Fibroblast of skin of back (primary cell): ENCODE measurements at places on chromosomes 5 and 9.

- peak; percentile 27 for DNase-seq
Observed at GRCh38 chr5:116320486-116320885, 235.7 kb downstream of the COMMD10 start.

- peak; percentile 64 for DNase-seq
Observed at GRCh38 chr5:35856765-35857351, at the start of gene IL7R. Gene IL7R, plus strand, starts transcription at chr5:35856891. Its CDS starts 87 bp downstream, at chr5:35856978.

DNA sequence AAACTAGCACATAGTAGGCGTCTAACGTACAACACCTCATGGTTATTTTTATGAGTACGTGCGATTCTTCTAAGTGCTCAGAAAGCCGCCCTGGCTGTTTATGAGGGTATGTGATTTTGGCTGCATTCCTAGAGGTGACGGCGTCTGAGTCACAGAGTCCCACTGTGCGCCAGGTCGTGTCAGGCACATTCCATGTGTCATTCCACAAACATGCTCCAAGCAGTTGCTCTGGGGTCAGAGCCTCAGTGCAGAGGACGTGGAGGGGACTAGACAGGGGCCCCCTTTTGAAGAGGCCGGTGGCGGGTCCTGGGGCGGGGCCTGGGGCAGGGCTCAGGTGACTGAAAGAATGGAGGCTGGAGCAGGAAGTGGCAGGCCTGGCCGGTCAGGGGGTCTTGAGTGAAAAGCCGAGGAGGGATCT is 51.9 kb downstream of the NEK6 start:
- peak; percentile 98 for DNase-seq

GRCh38 chr5:99639905-99640304 is 711.1 kb upstream of the CHD1 start:
- no peak for DNase-seq

DNA sequence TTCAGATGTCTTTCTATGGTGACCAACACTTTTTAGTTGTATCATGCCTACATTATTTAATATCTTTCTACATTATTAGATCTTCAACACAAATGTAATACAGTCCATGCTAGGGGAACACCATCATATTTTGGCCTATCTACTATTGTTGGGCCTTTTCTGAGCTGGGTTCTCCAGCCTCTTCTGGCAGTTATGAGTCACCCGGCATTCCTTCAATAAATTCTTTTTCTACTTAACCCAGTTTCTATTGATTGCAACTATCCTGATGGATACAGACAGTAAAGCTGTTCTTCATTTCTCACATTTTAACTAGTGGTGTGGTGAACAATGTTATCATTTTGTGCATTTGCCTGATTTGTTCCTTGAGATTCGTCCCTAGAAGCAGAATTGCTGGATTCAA is 529.3 kb downstream of the BNC2 start:
- DNase-seq: peak; percentile 64

GRCh38 chr9:137358126-137358525 is 56.1 kb upstream of the NRARP start:
- DNase-seq: no peak

DNA sequence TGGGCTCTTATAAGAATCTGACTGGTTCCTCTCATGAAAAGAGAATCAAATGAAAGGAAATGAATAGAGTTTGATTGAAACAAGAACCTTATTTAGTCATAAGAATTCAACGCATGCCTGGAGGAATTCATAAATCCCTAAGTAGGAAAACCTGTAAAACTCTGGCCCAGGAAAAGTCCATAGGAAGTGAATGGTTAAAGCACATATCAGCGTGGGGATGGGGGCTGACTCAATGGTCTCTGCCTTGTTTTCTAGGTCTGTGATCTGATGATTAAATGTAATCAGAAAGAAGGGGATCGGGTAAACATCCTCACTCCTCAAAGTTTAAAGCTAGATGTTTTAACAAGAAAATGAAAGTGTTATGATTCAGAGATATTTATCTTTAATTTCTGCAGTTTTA is 759.4 kb upstream of the C9orf72 start:
- no peak for DNase-seq

DNA sequence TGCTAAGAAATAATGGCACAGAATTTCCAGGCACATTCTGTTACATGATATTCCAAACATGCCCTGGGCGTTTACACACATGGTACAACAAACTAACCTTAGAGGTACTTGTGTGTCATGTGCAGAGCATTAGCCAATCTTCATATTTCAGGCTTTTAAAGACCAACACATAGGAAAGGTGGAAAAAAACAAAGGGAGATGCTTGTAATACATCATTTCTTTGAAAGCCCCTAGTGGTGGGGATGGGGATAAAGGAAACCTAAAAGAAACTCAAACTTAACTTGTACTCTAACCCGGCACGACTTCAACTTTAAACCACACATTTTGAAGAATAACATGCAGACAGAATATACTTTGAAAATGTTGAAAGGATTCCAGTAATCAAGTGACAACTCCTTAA is 133.6 kb downstream of the PTPRD start:
- DNase-seq: no peak

DNA sequence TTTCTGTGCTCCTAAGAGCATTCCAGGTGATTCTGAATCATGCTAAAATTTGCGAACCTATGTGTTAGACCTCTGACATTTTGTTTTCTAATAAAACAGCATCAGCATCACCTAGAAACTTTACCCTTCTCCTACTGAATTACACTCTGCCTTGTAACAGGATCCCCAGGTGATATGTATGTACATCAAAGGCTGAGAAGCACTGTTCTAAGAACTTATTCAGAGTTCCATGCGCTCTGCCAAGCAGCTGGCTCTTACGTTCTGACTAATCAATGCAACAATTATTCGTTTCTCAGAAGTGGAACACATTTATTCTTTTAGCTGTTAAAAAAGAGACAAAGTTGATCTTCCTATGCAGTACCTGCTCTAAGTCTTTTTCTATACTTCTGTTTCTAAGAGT is 228.6 kb downstream of the SLF1 start:
- DNase-seq: no peak

DNA sequence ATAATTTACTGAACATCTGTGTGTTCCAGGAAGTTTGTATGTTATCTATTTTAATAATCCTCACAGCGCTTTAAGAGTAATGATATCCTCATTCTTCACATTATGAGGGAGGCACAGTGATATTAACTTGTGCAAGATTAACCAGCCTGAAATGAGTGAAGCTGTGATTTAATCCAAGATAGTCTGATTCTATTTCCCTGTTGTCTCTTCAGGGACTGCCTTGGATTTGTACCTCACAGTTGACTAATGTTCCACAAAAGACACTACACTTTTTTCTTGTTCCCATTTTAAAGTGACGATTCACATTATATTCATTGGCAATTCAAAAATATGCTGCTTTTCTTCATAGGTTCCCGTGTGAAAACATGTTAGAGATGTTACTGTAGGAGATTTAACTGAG is 125.3 kb upstream of the GNA14 start:
- DNase-seq: no peak

GRCh38 chr9:131755541-131756198 is 15.8 kb upstream of the RAPGEF1 start:
- DNase-seq: peak; percentile 72

DNA sequence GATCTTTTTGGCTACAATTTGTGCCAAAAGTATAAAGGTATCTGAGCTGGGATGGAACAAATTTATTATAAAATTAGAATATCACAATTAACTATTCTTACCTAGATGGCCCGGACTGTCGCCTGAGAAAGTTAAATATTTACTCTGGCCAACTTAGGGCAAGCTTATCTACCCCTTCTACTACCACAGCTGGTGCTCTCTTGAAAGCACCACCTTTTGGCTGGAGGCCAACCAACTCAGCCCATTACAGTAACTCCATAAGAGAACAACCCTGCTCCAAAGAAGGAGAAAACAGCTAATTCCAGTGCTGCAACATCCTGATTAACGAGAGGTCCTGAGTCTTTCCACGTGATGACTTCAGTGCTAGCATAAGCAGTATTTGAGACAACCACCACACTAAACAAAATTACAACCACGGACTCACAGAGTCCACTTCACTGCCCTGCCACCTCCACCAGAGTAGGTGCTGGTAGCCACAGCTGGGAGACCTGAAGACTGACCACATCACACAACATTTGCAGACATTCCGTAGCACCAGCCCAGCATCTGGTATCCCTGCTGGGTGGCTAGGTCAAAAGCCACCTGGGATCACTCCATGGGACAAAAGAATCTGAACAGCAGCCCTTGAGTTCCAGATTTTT is 43.2 kb downstream of the RGMB start:
- no peak for DNase-seq

DNA sequence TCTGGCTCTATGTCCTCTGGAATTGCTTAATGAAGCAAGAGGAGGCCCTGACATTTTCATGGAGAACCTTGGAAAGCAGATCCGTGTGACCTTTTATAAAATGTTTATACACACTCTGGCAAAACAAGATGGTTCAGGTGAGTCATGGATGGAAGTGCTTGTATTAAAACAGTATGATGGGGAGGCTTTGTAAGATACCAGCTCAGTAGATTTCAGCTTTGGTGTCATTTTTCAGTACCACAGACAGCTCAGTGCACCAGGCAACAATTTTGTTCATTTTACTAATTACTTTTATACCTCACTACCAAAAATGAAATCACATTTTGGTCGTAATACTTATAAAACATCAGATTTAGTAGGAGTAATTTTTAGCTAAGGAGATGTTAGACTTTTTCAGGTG is 5.2 kb downstream of the KCNN2 start:
- peak; percentile 32 for DNase-seq

DNA sequence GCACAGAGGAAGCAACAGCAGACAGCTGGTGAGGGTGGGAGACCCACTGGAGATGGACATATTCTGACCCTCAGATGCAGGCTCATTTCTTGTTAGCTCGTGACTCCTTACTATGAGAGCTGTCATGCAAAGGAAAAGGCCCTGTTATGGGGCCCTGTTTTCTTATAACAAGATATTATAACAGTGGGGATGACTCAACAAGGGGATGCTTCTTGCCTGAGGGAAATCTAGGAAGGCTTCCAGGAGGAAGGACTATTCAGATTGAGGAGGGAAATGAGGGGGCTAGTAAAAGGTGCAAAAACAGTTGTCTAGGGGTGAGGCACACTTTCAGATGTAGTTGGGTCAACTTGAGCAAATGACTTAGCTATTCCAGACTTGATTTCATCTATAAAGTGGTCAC is 83.0 kb downstream of the DAB2IP start:
- DNase-seq: peak; percentile 60

DNA sequence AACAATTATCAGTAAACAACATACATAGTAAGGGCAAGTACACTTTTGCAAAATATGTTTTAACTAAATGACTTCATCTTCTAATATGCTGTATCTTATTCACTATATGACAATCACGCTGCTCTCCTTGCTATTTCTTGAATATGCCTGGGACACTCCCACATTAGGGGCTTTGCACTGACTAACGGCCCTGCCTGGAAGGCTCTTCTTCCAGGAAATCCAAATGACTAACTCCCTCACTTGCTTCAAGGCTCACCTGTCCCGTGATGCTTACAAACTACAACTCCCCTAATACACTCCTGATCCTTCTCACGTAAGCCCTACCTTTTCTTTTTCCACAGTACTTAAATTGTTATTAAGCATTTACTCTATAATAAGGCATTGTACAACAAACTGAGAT is 10.6 kb downstream of the ERP44 start:
- DNase-seq: no peak

DNA sequence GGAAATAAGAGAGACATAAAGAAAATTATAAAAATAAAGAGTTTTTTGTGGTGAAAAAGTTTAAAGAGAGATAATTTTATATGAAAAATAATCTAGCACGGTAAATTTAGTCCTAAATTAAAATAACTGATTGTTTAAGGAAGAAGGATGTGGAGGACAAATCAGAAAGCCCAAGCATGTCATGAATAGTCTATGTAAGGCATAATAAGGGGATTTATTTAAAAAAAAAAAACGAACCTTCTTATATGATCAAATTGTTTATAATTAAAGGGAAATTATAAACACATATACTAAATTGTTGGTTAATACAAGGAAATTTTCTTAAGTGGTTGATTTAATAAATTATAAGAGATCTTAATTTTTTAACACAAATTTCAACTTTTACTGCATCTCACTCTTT is 551.8 kb upstream of the TYRP1 start:
- DNase-seq: no peak

GRCh38 chr5:98663521-98663920 is 109.9 kb upstream of the RGMB start:
- DNase-seq: no peak

GRCh38 chr5:7753596-7753995 is 97.3 kb downstream of the CFAP90 start:
- DNase-seq: no peak

DNA sequence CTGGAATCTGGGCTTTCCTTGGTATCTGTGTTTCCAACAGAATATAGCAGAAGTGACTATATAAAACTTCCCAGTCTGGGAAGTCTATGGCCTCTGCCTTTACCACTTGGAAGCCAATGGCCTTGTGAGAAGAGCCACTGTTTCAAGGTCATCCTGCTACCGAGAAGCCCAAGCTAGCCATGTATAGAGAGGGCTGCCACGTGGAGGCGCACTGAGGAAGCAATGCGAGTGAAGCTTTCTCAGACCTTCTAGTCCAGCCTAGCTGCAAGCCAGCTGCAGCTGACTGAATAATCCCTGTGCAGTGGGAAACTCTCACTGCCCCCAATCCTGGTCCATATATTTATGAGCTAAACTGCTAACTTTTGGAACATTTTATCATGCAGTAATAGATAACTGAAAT is 661.8 kb upstream of the RIOK2 start:
- DNase-seq: no peak
